Purkinje cell (primary cell): ENCODE measurements at places on chromosomes 5 and 9. TPM values are rescaled to one million over a fixed set of nuclear protein-coding genes. Genes with fewer than 3 reads are reported as not detected.

Gene STOML2
- polyA plus RNA-seq = 50.1 and 51.7 TPM in 2 replicates

Gene MOB3B
- polyA plus RNA-seq = 5.7 and 10.9 TPM in 2 replicates

Gene OSTF1
- polyA plus RNA-seq = 26.5 and 48.7 TPM in 2 replicates

Gene SLC34A3
- polyA plus RNA-seq = not detected in 2 replicates

Gene GABRP
- polyA plus RNA-seq = 0.38 and 0.50 TPM in 2 replicates
